ENCODE measurements at places on chromosomes 1 and 21. TPM values are rescaled to one million over a fixed set of nuclear protein-coding genes. Genes with fewer than 3 reads are reported as not detected.

DNA sequence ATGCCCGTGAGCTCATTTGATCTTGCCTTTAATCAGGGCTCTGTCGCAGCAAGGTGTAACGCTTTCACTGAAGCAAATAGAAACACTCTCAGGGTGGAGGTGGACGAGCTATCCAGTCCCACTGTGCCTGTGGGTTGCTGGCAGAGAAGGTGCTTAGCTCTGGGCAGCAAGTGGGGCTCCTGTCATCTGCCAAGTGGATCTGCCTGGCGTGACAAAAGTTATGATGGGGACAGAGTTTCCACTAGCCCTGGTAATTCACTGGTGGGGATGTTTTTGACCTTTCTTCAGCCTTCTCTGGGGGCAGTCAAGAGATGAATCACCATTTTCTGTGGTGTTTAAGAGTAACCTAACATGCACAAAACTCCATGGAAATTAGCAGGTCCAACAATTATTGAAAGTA is 71.3 kb upstream of the EDEM3 start:
- H3K27ac ChIP-seq, result no peak overlapping the region
- no peak for DNase-seq
- peaks cover 12% of the 10 kb centered on the region for H3K4me1 ChIP-seq
- no peak overlapping the region for H3K4me3 ChIP-seq
- H3K36me3 ChIP-seq, result no peaks in the 10 kb centered on the region

GRCh38 chr1:109981004-109981335 is 3.6 kb upstream of the AHCYL1 start:
- H3K27me3 ChIP-seq, result no peaks in the 10 kb centered on the region
- H3K27ac ChIP-seq, result no peak overlapping the region
- no peak for DNase-seq
- H3K36me3 ChIP-seq, result no peaks in the 10 kb centered on the region
- no peak overlapping the region for H3K4me3 ChIP-seq
- peaks cover 11% of the 10 kb centered on the region for H3K4me1 ChIP-seq

- no peaks in the 10 kb centered on the region for H3K36me3 ChIP-seq
- no peak for DNase-seq
- H3K27ac ChIP-seq, result no peak overlapping the region
- H3K27me3 ChIP-seq, result no peaks in the 10 kb centered on the region
These were observed 299.0 kb downstream of the SMYD3 start for GRCh38 chr1:246208105-246208504.

SERINC2 gene
- 30.1 TPM for total RNA-seq

- no peak for DNase-seq
- no peaks in the 10 kb centered on the region for H3K36me3 ChIP-seq
- no peaks in the 10 kb centered on the region for H3K27me3 ChIP-seq
- H3K27ac ChIP-seq, result no peak overlapping the region
These were observed 44.3 kb upstream of the IL10 start for GRCh38 chr1:206816390-206817287.

DNA sequence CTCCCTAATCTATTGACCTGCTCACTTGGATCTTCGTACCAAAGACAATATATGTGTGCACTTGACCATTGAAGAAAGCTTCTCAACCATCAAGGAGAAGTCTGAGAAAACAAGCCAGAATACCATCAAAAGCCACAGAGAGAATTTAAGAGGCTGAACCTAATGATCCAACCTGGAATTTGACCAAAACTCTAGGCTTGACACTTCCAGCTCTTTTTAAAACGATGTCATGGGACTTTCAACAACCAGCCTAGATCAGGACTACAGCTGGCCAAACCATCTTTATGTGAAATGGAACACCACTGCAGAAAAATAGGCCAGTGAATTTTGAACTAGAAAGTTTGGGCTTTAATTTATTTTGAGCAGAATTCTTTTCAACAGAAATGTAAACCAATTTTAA is 444.4 kb downstream of the LTN1 start:
- H3K36me3 ChIP-seq, result no peaks in the 10 kb centered on the region
- H3K27me3 ChIP-seq, result no peaks in the 10 kb centered on the region
- H3K4me1 ChIP-seq, result no peaks in the 10 kb centered on the region
- no peak for DNase-seq

DNA sequence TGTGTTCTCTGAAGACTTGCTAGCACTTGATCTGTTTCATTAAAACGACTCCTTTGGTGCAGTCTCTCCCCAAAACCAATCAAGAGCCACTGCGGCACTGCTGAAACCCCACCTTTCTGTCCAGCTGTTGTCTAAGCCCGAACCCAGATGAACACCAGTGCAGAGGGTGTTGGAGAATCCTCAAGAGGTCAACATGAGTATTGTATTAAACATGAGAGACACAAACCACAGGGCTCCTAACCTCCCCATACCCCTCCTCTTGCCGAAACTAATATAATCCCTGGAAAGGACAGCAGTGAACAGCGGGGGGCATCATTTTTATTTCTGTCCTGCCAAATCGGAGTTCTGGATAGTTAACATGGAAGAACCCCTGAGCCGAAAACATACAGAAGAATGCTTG is 333.9 kb downstream of the CAMTA1 start:
- peaks cover 7% of the 10 kb centered on the region for H3K4me1 ChIP-seq
- no peak for DNase-seq
- no peaks in the 10 kb centered on the region for H3K36me3 ChIP-seq
- H3K27me3 ChIP-seq, result no peaks in the 10 kb centered on the region
- H3K27ac ChIP-seq, result no peak overlapping the region

- H3K27ac ChIP-seq, result no peak overlapping the region
- H3K36me3 ChIP-seq, result no peaks in the 10 kb centered on the region
- no peak for DNase-seq
- H3K4me3 ChIP-seq, result no peak overlapping the region
- H3K27me3 ChIP-seq, result no peaks in the 10 kb centered on the region
These were observed 401.7 kb upstream of the PROX1 start for GRCh38 chr1:213585959-213586586.

GRCh38 chr1:76871355-76871974 is 4.2 kb downstream of the ST6GALNAC5 start:
- H3K27me3 ChIP-seq, result peaks cover 15% of the 10 kb centered on the region
- no peak for DNase-seq
- no peaks in the 10 kb centered on the region for H3K4me1 ChIP-seq
- no peak overlapping the region for H3K27ac ChIP-seq

Measured in neural progenitor cell (in vitro differentiated cells).